ENCODE measurements at places on chromosomes 7 and 10.

- no peak for DNase-seq
Observed at GRCh38 chr10:124353091-124353815, 65.5 kb downstream of the OAT start.

DNA sequence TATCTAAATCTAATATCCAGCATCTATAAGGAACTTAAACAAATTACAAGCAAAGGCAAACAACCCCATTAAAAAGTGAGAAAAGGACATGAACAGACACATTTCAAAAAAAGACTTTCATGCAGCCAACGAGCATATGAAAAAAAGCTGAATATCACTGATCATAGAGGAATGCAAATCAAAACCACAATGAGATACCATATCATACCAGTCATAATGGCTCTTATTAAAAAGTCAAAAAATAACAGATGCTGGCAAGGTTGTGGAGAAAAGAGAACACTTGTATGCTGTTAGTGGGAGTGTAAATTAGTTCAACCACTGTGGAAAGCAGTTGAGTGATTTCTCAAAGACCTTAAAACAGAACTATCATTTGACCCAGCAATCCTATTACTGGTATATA, 334.4 kb upstream of the CACNA2D1 start:
- no peak for DNase-seq

GRCh38 chr7:123823898-123824753, 20.8 kb upstream of the HYAL4 start:
- DNase-seq = no peak

- DNase-seq = no peak
Observed at GRCh38 chr10:123038782-123039631, 30.2 kb downstream of the ACADSB start.

DNA sequence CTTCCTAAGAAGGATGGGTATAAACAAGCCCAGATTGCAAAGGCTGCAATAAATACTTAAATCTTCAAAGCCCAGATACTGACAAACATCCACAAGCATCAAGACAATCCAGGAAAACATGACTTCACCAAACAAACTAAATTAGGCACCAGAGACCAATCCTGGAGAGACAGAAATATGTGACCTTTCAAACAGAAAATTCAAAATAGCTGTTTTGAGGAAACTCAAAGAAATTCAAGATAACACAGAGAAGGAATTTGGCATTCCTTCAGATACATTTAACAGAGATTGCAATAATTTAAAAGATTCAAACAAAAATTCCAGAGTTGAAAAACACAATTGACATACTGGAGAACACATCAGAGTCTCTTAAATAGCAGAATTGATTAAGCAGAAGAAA, 23.0 kb downstream of the GSDME start:
- no peak for DNase-seq

GRCh38 chr7:47092336-47092735, 489.6 kb downstream of the TNS3 start:
- DNase-seq = no peak

GRCh38 chr10:110005719-110006118, 2.1 kb upstream of the ADD3 start:
- DNase-seq = peak; percentile 60

- DNase-seq = no peak
Observed at GRCh38 chr7:70589590-70589989, 542.4 kb upstream of the GALNT17 start.

DNA sequence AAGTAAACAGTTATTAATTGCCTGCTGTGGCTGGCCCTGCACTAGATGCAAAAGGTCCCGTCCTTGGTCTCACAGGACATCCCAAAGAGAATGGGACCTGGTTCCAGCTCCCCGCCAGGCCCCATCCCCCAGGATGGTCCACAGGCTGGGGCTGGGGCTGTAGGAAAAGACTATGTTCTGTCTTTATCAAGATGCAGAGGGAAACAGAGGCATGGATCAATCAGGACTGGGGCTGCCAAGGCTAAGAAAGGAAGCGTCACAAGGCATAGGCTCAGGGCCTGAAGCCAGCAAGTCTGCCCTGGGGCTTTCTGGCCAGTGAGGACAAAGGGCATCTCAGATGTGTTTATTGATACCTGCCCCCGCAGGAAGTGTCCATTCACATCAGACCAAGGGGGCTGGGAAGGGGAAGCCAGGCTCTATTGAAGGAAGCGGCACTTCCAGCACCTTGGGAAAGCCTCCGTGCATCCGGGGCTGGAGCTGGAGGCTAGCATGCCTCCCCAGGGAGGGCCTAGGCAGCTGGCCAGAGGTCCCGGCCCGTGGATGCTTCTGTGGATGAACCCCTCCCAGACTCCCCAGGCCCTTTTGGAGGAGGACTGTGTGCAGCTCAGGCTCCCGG, 5.8 kb downstream of the VSIR start:
- peak; percentile 51 for DNase-seq

GRCh38 chr7:151404216-151405011, 5.4 kb downstream of the WDR86 start:
- peak; percentile 51 for DNase-seq

- peak; percentile 68 for DNase-seq
Observed at GRCh38 chr7:151537818-151538561, 18.3 kb upstream of the RHEB start.

- no peak for DNase-seq
Observed at GRCh38 chr7:165661-166337, 26.6 kb upstream of the FAM20C start.

GRCh38 chr10:7424919-7425318, 14.1 kb upstream of the SFMBT2 start:
- no peak for DNase-seq

GRCh38 chr7:36151921-36152755, 916 bp upstream of the EEPD1 start:
- no peak for DNase-seq

- peak; percentile 83 for DNase-seq
Observed at GRCh38 chr10:72260239-72260975, 13.3 kb upstream of the DDIT4 start.

DNA sequence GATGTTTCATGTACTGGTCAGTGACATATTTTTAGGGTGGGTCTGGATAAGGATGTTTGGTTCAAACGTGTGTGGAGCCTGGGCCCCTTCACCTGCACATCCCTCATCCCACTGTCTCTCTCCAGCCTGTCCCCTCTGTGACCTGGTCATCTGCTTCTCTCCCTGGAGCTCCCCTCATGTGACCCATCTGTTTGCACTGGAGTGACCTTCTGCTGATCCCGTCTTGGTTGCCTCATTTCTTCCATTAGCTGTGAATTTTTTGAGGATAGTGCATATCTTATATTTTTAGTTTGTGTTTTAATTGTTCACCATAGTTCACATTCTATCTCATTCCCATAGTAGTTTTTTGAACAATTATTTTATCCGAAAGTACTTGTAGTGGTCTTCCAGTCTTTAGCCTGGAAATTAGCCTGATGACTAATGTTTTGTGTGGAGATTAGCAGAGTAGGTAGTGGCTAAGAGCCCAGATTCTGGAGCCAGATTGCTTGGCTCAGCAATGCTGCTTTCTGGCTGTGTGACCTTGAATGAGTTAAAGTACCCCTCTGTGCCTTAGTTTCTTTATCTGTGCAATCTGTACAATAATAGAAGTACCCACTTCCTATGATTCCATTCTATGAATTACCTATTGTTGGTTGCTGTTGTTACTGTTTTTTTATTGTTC, 224.5 kb downstream of the LRMDA start:
- DNase-seq = no peak

- DNase-seq = no peak
Observed at GRCh38 chr7:4713183-4713784, 31.2 kb downstream of the FOXK1 start.

GRCh38 chr10:1141701-1142100, 85.5 kb downstream of the WDR37 start:
- no peak for DNase-seq

GRCh38 chr10:99630433-99630832, 10.2 kb upstream of the SLC25A28 start:
- DNase-seq = peak; percentile 50

GRCh38 chr7:100443096-100443840, 7.0 kb upstream of the PPP1R35 start:
- no peak for DNase-seq

DNA sequence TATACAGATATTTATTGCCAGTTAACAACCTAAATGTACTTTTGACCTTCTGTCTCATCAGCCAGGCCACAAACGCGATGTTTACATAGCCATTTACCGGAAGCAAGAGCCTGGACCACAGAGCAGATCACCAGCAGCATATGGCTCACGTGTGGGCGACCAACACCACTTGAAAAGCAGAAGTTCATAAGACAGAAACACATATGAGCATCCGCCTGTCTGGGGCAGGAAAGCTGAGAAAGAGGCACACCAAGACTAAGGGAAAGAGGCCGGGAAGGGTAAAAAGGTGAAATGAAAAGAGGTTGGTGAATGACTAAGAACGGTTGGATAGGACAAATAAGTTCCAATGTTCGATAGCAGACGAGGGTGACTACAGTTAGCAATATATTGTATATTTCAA, 1.3 kb downstream of the ABCB1 start:
- no peak for DNase-seq

- DNase-seq = no peak
Observed at GRCh38 chr10:86258499-86258898, 108.1 kb downstream of the GRID1 start.

Data from testis (tissue), 5 donors.